ENCODE measurements at places on chromosomes 7 and 10.
A peak's percentile ranks its signal among the peaks of the same experiment; 100 is the strongest.

DNA sequence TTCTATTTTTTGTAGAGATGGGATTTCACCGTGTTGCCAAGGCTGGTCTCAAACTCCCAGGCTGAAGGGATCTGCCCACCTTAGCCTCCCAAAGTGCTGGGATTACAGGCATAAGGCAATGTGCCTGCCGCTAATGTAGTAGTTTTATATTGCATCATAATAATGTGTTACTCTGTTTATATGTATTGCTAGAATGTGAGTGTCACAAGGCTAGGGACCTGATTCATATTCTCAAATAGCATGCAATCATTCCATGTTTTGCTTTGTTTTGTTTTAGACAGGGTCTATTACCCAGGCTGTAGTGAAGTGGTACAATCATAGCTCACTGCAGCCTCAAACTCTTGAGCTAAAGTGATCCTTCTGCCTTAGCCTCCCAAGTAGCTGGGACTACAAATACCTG lies 13.5 kb downstream of the CCL26 start:
- no peak for DNase-seq

- peak; percentile 65 for DNase-seq
Measured at GRCh38 chr10:102300278-102300843, 55.0 kb downstream of the GBF1 start.

- no peak for DNase-seq
Measured at GRCh38 chr7:69892790-69893189, 294.5 kb downstream of the AUTS2 start.

- DNase-seq, result peak; percentile 72
Measured at GRCh38 chr10:102072673-102073527, 7.8 kb downstream of the HPS6 start.
